Ovary (tissue), 10 donors: ENCODE measurements at places on chromosomes 11 and 22.

GRCh38 chr11:17840101-17840548, 105.5 kb downstream of the KCNC1 start:
- no peak for DNase-seq

GRCh38 chr11:117220999-117221774, 10.7 kb downstream of the PCSK7 start:
- no peak for DNase-seq

DNA sequence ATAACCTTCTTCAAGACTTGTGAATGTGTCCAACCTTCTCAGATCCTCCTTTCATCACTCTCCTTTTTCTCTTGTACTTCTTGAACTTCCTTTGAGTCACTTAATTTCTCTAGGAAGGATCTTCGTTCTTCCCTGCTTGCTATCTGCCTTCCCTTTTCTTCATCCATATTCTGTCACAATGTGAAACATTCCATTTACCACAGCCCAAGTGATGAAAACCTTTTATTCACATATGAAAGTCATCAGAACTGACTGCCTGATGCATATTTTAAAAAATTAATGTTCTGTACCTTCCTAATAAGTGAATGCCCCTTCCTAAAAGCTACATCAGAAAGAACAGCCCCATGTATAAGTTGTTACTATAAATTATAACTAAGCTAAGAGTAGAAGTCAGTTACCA, 520.4 kb upstream of the LUZP2 start:
- no peak for DNase-seq

DNA sequence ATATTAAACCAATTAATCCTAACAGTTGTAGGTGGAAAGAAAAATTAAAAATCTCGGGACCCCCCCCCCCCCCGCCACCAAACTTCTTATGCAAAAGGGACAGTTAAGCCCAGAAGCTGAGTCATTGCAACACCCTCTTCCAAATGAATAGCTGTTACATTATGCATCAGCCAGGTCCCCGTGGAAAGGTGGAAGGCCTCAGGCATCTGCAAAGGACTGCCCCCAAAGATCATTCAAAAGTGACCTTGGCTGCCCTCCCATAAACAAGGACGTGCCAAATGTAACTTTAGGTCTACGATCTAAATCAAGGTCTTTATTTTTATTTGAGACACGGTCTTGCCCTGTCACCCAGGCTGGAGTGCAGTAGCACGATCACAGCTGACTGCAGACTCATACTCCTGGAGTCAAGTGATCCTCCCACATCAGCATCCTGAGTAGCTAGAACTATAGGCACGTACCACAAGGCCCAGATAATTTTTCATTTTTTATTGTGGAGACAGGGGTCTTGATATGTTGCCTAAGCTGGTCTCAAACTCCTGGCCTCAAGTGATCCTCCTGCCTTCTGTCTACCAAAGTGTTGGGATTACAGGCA, 22.8 kb downstream of the SYN3 start:
- DNase-seq = no peak

DNA sequence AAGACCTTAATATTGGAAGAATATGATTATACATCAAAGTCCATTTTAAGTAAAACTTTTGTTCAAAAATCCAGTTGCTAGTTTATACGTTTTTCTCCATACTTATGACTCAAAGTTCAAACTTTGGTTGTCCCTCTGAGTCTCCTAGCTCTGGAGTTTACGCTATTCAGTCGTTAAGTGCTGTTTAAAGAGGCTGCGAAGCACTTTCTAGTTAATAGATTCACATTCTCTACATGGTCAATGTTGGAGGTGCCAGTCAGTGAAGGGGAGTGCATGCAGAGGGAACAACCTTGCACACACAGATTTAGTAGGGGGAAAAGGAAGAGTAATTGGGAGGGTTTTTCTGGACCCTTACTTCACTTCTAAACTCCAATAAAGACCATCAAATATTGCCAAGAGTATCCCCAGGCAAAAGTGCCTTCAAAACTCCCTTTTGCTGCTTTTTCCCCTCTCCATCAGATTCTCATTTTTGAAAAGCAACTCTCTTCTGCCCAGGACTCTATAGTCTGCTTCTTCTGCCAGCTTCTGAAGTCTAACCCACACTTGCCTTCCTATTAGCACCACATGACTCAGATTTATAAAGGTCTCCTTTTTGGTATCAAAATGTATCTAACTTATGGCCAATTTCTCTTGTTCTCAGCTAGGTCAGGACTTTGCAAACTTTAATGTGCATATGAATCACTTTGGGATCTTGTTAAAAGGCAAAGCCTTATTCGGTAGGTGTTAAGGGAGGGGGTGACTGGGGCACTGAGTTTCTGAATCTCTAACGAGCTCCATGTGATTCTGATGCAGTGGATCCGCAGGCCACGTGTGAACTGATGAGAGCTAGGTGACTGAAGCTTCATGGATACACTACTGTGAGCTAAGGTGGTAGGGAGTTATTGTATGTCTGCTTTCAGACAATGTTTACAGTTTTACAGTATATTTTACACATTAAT, 96.2 kb upstream of the MTMR2 start:
- DNase-seq = no peak

DNA sequence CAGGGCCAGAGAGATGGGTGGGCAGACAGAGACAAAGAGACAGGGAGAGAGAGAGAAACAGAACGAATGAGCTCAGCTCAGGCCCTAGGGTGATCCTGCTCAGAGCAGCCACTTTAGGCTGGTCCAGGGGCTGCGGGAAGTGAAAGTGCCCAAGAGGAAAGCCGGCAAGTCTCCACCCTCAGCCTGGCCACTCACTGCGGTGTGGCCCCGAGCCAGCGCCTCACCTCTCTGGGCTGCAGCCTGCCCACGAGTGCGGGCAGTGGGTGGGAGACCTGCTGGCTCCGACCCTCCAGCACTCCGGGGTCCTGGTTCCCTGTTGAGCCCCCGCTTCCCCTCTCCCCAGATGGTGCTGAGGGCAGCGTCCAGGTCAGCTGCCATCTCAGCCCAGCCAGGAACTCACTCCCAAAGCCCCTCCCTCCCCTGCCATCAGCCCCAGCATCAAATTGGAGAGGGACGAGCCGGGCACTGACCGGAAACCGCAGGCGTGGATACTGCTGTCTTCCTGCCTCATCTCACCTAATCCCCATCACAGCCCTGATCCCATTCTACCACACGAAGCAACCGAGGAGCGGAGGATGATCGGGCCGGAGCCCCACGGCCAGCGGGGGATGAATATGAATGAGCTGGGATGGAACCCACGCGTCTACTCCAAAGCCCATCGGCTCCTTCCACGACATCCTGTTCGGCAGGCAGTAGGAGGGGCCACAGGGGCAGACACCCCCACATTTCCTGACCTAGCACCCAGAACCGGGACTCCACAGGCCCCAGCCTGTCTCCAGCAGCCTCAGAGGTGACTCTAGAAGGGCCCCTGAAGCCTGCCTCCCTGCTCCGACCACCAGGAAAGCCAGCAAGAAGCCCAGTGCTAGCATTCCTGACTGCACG, 16.9 kb downstream of the ELFN2 start:
- no peak for DNase-seq

DNA sequence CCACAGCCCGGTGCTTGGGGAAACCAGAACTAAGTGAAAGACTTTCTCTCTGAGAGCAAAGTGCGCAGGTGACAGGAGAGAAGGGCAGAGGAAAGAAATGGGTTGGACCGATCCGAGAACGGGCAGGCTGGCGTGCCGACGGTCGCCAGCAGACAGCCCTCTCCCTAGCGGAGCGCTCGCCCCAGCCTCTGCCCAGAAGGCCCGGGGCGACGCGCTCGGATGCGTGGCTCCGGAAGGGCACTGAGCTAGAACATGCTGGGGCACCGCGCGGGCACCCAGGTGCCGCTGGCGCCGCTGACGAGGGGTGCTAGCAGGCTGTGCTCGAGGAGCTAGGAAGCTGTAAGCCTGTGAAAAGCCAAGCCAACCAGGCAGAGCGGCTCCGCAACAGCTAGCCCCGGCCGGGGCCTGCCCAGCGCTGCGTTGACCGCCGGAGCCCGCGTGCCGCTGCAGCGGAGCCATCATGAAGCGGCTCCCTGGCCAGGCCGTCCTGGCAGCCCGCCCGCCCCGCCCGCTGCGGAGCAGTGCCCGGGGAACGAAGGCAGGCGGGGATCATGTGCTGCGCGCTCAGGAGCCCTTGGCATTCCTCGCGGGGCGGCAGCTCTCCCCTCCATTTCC, 22.1 kb upstream of the RRAS2 start:
- peak; percentile 84 for DNase-seq

DNA sequence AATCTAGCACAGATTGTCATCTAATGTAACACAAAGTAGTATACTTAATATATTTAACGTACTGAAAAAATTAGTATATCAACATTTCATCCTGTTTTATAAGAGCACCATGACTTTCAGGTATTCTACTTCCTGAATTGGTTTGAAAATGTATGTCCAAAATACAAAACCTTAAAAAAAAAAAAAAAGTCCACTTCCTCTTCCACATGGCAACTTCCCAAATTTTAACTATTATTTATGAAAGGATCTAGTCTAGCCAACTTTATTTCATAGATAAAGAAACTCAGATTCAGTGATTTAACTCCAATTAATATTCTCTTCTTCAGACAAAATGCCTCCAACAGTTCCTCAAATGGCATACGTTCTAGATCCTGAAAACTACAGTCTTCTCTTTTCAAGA, 44.0 kb downstream of the PIK3C2A start:
- DNase-seq = no peak

- no peak for DNase-seq
Measured at GRCh38 chr11:117087446-117087845, 10.8 kb downstream of the SIK3 start.

GRCh38 chr22:36398601-36399471, 11.1 kb upstream of the MYH9 start:
- no peak for DNase-seq

DNA sequence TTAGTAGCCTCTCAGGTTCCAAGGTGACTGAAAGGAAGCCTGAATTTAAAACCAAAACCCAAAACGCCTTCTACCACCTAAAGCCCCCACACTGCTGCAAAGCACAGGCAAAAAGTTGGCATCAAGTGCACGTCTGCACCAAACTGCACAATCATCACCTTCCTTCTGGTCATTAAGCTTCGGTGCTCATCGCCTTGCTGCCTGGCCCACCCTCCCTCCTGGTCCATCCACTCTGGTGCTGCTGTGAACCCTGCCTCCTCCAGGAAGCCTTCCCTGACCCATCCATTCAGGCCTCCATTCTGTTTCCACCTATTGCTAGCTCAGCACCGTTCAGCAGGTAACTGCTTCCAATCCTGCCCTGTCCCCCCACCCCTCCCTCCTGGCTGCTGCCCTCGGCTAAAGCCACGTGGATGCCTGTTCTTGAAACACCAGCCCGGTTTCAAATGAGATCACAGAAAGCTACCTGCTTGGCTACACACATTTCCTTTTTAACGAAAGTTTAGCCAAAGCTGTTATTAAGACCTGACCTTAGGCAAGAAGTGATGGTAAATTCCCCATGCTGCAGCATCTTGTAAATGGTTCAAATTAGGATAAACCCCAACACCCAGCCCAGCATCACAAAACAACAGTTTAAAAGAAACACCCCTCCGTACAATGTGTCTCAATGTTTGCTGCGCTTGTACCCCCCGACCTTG, 53.8 kb upstream of the CD5 start:
- no peak for DNase-seq

GRCh38 chr22:39234867-39235687, 9.7 kb downstream of the PDGFB start:
- DNase-seq = no peak

DNA sequence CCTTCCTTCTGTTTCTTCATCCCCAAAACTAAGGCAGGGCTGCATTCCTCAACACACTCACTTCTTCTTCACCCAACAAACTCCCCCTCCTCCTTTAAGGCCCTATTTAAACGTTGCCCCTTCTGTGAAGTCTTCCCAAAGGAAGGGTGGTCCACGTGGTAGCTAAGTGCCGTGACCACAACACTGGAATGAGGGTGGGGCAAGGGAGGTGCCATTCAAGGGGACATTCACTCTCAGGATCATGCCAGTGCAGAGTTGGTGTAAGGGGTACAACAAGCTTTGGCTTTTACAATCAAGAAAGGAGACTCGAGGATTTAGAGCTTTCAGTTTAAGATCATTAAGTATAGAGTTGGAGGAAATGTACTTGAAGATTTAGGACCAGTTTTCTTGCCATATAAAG, 8.0 kb upstream of the MS4A10 start:
- no peak for DNase-seq

DNA sequence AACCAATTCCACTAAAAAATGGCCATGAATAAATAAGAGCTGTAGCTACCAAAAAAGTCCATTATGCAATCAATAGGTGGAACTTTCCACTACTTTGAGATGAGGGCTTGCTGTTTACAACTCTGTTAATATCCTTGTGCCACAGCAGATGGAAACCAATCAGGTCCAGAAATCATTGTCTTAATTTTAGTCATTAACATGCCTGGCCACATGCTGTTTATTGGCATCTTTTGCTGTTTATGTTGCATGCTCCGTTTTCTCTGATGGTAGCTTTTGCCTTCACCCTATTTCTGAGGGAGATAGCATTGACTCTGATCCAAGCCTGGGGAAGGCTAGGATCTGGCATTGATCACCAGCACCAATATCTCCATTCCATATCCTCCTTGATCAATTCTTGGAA, 192.9 kb upstream of the SEZ6L start:
- DNase-seq = no peak

GRCh38 chr11:128645968-128646367, 47.9 kb upstream of the FLI1 start:
- DNase-seq = no peak

GRCh38 chr11:13344818-13345217, 67.2 kb downstream of the BMAL1 start:
- no peak for DNase-seq

DNA sequence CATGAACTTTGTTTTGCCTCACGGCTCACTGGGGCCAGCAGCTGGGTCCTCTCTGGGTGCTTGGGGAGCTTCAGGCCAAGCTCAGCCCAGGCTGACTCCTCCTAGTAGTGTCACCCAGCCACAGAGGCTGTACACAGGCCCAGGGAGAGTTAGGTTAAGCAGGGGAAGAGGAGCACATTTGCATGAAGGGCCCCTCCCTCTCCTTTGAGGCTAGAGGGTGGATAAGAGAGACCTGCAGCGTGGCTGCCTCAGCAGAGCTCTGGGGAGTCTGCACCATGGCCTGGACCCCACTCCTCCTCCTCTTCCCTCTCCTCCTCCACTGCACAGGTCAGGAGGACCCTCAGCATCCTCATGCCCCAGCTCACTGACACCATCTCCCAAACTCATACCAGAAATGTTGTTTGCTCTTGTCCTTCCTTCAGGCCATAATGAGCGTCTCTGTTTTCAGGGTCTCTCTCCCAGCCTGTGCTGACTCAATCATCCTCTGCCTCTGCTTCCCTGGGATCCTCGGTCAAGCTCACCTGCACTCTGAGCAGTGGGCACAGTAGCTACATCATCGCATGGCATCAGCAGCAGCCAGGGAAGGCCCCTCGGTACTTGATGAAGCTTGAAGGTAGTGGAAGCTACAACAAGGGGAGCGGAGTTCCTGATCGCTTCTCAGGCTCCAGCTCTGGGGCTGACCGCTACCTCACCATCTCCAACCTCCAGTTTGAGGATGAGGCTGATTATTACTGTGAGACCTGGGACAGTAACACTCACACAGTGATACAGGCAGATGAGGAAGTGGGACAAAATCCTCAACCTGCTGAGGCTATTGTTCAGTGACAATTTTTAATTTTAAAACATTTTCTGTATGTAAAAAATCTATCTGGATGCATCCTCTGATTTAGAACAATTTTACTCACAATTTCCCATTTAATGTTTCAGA, 82.4 kb upstream of the VPREB1 start:
- DNase-seq = no peak
